ENCODE measurements at places on chromosomes 7 and 10.

- no peak for DNase-seq
Observed at GRCh38 chr10:14889318-14889717, 10.7 kb downstream of the SUV39H2 start.

- no peak for DNase-seq
Observed at GRCh38 chr10:111475720-111476119, 398.9 kb downstream of the ADRA2A start.

- DNase-seq: no peak
Observed at GRCh38 chr7:81648716-81649115, 121.1 kb downstream of the HGF start.

DNA sequence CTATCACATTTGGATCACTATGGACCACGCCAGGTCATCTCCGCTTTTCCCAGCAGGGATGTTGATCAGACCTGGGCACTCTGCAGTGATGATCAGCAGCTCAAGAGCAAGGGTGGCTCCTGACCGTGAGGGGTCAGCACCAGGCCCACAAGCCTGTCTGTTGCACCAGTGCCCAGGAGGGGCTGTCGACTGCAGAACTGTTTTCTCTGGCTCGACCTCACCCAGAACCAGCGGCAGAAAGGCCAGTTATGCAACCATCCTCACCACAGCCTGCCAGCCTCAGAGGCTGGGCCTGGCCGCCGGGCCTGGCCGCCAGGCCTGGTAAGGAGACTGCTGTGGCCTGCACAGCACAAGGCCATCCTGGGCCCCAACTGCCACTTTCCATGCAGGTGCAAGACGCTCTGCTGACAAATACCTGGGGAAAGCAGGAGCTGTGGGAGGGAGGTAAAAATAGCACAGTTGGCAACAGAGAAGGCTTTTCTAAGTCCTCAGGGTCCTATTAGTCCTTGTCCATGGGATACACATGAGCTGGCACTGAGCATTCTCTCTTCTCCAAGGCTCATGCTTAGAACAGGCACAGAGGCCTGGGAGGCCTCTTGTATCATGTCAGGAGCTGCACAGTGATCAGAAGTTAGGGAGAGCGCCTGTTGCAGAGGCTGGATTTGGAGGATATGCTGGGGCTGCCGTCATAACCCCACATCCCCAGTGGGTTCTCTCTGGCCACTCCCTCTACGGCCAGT, 17.5 kb downstream of the KCNMA1 start:
- no peak for DNase-seq

- no peak for DNase-seq
Observed at GRCh38 chr7:117825132-117825531, 48.1 kb downstream of the CTTNBP2 start.

DNA sequence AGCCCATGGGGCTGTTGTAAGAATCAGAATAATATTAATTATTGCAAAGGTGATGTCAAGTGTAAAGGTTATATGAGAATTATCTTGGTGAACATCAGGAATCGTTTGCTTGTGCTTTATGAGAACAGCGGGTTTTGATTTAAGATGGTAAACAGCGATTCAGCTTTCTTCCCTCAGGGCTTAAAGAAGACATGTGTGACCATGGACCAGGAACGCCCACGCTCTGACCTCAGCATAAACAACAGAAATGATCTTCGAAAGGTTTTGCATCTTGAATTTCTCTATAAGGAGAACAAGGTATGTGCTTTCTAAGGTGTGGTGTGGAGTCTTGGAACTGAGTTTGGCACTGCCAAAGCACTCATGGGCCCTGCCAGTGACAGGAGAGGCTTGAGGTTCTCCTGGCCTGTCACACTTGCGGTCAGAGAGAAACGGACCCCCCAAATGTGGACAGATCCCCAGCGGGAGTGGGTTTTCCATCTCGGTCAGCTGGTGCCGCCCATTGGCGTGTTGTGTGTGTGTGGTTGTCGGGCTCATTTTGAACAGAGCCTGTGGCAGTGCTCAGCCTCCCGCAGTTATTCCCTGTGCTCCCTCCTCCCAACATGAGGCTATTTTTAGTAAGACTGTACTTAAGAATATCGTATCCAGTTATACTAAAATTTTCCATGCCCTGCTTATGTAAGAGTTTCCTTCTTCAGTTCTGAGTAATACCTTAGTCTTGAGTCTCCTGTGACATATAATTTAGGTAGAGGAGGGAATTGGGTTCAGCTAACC, 7.2 kb downstream of the MINDY4 start:
- DNase-seq: no peak

DNA sequence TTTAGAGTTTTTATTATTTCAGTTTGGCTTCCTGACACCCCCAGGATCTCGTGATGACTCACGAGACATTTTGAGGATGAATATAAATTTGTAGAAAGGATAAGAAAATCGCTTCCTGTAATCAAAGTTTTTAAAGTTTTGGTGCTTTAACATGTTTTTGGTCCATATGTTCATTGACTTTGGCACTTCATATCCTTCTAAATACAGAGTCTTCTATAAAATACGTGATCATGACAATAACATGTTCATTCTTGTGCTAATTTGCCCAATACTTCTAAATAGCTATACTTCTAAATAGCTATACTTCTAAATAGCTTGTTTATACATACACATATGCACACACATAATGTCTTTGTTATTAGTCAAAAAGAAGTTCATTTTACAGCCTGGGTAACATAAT, 341.9 kb downstream of the PLXDC2 start:
- DNase-seq: no peak

Measured in right renal pelvis (tissue), 4 donors.